Neural crest cell (in vitro differentiated cells): ENCODE measurements at places on chromosomes 3 and 15.

DNA sequence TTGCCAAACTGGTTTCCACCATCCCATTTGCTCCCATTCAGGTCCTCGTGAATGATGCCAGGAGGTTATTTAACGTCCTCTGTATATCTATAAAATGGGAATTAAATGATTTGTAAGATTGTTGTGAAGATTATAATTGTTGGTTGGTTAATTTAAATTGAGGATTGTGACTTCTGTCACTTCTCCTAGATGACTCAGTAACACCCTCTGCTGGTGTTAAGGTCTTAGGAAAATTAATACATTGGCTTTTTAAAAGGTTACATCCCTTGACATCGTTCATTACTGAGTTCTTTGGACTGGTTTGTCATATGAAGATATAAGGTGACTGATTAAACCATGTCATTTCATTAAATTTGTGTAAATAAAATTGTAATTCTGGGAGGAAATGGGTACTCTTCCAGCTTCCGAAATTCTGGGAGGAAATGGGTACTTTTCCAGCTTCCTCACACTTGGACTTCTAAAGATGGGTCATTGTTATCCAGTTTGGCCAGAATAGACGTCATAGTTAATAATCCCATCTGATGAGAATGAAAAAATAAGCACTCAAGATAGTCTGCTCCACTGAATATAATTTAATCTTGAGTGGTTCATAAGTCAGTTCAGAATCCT is 33.3 kb upstream of the PAQR5 start:
- DNase-seq: no peak

DNA sequence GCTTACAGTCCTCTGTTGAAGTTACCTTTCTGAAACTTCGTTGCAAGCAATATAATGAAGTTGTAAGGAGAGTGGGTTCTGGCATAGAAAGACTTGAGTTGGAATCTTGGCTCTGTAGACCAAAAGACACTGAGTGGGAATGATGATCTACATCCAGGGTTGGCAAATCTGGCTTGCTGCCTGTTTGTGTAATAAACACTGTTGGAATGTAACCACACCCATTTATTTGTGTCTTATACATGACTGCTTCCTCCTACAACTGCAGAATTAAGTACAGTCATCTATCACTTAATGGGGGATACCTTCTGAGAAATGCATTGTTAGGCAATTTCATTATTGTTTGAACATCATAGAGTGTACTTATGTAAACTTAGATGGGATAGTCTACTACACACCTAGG is 178.4 kb upstream of the SUCLG2 start:
- DNase-seq: no peak

- no peak for DNase-seq
These were observed 62.0 kb upstream of the ZBTB38 start for GRCh38 chr3:141306276-141306675.

GRCh38 chr3:191105418-191105817 is 93.6 kb upstream of the OSTN start:
- no peak for DNase-seq

GRCh38 chr3:44058022-44058867 is 183.4 kb upstream of the TOPAZ1 start:
- no peak for DNase-seq

- DNase-seq: no peak
These were observed 588.5 kb upstream of the TGFBR2 start for GRCh38 chr3:30017901-30018300.

DNA sequence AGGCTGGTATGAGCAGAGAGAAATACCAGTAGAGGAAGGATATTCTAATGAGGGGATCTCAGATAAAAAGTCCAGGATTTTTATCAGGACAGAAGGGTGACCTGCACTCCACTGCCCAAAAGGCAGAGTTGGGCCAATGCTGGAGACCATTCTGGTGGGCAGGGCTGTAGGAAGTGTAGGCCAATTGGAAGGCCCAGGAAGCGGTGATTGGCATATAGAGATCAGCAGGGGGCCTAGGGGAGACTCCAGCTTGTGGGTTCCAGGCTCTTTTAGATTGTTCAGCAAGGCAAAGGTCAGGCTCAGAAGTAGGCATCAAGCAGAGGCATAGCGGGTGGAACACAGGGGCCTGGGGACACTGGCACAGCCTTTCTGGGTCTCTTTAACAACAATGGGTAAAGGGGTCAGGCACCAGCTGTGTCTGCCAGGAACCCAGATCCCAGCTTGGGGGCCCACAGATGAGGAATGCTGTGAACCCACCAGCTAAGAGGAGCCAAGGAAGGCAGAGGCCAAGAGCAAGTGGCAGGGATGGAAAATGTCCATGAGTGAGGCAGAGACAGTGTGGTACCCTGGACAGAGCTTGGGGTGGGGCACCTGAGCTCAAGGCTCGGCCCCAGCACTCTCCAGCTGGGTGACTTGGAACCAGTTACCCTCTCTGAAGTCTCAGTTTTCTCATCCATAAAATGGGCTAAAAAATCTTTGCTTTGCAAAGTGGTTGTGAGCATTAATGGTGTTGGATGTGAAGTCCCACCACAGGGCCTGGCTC is 27.0 kb upstream of the RASGRF1 start:
- DNase-seq: no peak

- DNase-seq: no peak
These were observed 49.7 kb upstream of the SCAANT1 start for GRCh38 chr3:63961891-63962290.

DNA sequence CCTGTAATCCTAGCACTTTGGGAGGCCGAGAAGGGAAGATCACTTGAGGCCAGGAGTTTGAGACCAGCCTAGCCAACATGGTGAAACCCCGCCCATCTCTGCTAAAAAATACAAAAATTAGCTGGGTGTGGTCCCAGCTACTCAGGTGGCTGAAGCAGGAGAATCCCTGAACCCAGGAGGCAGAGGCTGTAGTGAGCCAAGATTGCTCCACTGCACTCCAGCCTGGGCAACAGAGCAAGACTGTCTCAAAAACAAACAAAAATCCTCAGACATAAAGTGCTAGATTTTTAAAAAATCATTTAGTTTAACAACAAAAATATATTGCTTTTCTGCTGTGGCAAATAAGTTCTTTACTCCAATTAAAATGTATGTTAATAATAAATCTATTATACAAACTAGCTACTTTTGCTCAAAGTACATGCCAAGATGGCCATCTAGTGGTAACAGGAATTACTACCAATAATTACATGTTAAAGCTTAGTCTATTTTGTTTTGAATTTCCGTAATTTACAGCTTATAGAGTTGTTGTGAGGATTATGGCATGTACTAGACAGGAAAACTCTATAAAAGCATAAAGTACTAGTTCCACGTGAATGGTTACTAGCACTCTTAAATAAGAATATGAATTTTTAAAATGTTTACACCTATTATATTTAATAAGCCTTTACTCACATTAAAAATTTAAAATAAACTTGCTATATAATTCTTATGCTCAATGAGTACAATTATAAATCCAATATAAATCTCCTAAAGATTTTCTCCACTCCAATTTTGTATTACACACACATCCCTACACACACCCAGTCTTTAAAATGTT is 39.0 kb downstream of the GABPB1 start:
- no peak for DNase-seq

- no peak for DNase-seq
These were observed 5.4 kb downstream of the VWA5B2 start for GRCh38 chr3:184234671-184235380.

DNA sequence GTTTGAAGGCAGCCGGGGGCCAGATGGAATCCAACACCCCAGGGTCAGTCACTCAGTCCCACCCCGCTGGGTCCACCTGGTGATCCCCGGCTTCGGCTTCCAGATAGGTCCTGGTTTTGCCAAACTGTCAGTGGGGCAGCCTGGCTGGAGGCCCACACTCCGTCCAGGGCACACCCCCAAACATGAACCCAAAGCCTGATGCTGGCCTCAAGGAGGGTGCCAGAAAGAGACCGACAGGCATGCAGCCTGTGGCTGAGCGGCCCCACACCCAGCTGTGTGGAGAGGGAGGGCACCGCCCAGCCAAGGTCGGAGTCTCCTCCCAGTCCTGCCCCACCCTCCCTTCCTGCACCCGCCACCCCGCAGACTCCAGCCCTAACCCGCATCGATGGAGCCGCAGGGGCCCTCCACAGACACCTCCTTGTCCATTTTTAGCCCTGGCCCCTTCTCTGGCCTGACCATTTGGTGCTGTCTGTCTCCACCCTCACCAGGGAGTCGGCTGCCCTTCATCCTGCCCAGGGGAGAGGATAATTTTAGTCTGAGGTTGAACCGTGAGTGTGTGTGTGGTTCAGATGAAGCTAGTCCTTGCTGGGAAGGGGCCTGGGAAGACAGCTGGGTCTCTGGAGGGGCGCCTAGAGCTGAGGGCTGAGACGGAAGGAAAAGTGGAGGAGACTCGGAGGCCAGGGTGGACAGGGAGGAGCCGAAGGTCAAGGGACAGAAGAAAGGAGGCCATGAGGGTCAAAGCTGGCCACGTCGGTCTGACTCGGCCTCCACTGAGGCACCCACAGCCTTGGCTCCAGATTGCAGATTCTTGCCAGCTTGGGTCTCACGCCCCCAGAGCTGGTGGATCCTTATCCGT is 23.1 kb downstream of the TNK2 start:
- DNase-seq: no peak

DNA sequence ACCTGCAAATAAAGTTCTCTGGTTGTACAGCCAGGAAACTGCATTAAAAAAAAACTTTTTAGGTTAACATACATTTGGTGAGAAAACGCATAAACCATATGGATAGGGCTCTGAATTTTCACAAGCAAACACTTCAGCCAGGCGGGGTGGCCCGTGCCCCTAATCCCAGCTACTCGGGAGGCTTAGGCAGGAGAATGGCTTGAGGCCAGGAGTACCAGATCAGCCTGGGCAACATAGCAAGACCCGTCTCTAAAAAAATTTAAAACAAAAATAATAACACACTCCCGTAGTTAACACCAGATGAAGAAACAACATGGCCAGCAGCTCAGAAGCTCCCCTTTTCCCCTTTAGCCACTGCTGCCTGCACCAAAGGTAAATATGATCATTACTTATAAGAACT is 3.2 kb upstream of the RPL14 start:
- no peak for DNase-seq

- no peak for DNase-seq
These were observed 96.5 kb downstream of the LIPC start for GRCh38 chr15:58528188-58528870.

- DNase-seq: no peak
These were observed 191.9 kb downstream of the STT3B start for GRCh38 chr3:31724651-31725050.

GRCh38 chr3:124322309-124322880 is 330.5 kb upstream of the ROPN1 start:
- no peak for DNase-seq
